Suppressor macrophage treated with lipopolysaccharide for 4 hours (primary cell): ENCODE measurements at places on chromosomes 7 and 10.
A peak's percentile ranks its signal among the peaks of the same experiment; 100 is the strongest.

- no peak for DNase-seq
Measured at GRCh38 chr10:107847620-107848019, 683.1 kb upstream of the SORCS1 start.

DNA sequence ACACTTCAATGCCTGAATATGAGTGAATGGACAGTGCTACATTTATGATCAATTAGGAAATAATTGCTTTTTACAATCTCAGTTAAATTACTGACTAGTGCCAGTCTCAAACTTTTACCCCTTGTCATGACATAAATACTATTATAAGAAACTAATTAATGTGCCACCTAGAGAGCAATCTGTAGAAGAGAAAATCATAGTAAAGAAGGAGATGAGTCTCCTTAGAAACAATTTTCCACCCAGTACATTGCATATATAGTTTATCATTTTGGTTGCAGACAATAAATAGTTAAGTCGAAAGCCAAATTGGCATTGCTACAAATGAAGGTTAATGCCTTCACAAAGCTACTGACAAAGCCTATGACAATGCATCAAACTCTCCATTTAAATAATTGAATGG lies 68.6 kb downstream of the SLC13A1 start:
- no peak for DNase-seq

GRCh38 chr10:124329362-124329761 lies 89.4 kb downstream of the OAT start:
- DNase-seq, result no peak

GRCh38 chr10:115606741-115607140 lies 513.6 kb downstream of the ATRNL1 start:
- DNase-seq, result no peak

- DNase-seq, result peak; percentile 47
Measured at GRCh38 chr7:75950111-75950681, 35.2 kb downstream of the POR start.

DNA sequence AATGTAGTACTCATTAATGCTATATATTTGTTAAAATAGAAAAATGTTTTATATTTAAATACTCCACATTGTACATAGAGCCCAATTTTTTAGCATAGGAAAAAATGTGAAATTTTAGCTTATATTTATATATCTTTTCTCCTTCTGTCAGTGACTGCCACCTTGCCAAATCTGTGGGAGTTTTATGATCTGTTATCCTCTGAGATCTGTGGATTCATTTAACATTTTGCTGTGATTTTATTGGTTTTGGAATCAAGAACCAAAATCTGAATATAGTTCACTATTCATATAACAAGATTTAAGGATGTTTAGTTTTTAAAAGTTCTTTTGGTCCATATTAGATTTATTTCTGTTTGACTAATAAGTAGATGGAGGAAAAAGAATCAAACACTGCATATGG lies 127.9 kb downstream of the PPP1R9A start:
- no peak for DNase-seq

GRCh38 chr10:84039957-84040356 lies 99.4 kb upstream of the GHITM start:
- DNase-seq, result no peak

- DNase-seq, result no peak
Measured at GRCh38 chr10:69826789-69827554, 25.3 kb downstream of the COL13A1 start.

- no peak for DNase-seq
Measured at GRCh38 chr7:5607951-5608656, 173.4 kb downstream of the RNF216 start.

DNA sequence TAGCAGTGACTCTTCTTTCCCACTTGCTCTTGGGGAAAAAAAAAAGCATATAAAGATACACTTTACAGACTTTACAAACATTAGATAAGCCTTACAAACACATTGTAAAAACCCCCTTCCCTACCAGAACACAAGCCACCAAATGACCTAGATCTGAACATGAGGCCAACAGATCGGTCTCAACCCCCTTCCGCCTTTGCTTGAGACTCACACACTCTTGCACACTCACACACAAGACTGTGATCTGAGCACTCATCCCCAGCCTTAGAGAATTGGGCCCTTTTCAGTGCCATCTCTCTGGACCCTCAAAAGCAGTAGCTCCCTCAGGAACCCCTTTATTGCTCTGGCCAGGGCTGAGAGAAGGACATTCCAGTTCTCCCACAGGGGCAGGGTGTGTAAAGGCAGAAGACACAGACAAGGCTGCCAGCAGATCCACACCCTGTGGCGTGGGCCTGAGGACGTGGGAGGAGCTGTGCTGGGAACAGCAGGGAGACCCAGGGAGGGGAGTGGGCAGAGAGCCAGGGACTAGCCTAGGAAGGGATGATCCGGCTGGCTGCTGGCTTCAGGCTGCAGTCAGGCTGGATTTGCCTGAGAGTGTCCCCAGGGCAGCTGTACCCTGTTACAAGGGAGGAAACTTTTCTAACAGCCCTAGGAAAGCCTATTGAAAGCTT lies 206.7 kb downstream of the KIAA1217 start:
- no peak for DNase-seq

DNA sequence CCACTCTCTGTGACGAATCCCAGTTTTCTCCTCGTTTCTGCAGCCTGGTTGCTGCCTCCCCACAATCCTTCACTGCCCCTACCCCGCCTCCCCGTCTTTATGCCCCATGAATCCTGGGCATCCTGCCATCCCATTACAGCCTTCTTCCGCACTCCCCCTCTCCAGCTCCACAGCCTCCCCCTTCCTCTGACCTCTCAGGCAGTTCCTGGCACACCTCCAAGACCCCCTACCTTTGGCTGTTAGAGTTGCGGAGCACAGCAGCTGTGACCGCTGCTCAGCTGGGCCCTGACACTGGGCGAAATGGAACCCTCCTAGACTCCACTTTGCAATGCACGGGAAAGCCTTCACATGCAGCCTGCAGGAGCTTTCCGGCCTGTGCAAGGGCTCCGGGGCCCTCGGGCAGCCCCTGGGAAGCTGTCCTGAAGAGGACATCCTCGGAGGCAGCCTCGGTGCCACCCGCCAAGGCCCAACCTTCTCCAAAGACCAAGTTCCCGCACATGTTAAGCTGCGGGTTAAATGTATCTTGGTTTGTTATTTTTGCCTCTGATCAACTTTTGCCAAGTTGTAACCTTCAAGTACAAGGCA lies 400.7 kb upstream of the MKI67 start:
- DNase-seq, result no peak

DNA sequence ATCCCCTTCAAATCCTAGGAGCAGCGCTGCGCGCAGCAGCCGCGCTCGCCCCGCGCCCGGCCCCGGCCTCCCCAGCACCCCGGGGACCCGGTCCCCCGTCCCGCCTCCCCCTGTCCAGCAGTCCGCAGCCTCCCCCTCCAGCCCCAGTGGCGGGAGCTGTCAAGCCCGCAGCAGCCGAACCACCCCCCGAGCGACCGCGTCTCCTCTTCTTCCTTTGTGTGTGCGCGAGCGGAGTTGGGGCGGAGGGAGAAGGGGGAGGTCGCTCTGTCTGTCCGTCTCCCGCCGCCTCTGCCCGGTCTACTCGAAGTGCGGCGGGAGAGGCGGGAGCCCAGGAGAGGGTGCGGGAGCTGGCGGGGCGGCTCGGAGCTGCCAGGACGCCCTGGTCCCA lies 375 bp upstream of the CHN2 start:
- no peak for DNase-seq

DNA sequence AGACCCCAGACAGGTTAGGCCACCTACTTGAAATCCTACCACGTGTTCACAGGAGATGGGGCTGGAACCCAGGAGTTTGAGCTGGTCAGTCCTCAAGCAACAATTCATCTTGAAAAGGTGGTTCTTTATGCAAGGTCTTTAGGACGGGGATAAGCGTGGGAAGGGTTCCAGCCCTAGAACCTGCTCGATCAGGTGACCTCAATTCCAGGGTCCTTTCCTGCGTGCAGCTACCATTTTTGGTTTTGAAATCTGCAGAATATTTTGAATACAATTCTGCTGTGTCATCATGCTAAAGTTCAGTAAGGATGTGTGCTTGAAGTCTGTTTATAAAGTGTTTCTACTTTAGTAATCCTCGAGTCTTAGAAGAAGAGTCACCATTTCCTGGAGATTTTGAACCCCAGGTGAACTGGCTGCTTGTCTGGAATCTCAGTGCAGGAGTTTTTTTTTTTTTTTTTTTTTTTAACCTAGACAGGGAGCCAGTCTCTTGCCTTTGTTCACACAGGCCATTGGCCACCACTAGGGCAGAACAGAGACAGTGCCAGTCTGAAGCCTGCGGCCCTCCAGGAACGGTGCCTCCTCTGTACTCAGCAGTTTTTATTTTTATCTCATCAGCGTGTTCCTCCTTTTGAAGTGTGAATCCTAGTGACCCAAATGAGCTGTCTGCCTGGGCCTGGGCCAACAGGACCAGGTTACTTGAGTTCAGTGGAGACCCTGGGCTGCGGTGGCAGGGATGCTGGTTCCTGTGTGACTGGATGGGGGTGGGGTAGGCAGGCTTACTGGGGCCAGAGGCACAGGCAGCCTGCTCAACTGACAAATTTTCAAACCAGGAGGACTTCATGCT lies 54.6 kb downstream of the EEPD1 start:
- peak; percentile 45 for DNase-seq

DNA sequence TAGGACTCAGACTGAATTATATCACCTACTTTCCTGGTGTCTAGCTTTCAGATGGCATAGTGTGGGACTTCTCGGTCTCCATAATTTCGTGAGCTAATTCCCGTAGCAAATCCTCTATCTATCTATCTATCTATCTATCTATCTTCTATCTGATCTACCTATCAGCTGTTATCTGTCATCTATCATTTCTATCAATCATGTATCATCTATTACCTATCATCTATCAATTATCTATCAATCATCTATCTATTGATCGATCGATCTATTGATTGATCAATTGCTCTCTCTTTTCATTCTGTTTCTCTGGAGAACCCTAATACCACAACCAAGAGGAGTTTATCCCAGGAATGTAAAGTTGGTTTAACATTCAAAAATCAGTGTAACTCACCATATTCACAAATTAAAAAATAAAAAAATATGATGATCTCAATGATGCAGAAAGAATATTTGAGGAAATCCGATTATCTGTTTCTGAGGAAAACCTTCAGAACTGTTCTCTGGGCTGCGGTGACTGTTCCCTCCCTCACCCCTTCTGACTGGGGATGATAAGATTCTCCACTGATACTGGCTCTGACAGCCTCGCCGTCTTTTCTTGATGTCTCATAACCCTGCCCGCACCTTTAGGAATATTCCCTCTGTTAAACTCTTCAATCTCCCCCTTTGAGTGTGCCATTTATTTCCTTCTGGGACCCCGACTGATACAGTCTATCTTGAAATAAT lies 147.7 kb downstream of the ACTR3B start:
- no peak for DNase-seq

DNA sequence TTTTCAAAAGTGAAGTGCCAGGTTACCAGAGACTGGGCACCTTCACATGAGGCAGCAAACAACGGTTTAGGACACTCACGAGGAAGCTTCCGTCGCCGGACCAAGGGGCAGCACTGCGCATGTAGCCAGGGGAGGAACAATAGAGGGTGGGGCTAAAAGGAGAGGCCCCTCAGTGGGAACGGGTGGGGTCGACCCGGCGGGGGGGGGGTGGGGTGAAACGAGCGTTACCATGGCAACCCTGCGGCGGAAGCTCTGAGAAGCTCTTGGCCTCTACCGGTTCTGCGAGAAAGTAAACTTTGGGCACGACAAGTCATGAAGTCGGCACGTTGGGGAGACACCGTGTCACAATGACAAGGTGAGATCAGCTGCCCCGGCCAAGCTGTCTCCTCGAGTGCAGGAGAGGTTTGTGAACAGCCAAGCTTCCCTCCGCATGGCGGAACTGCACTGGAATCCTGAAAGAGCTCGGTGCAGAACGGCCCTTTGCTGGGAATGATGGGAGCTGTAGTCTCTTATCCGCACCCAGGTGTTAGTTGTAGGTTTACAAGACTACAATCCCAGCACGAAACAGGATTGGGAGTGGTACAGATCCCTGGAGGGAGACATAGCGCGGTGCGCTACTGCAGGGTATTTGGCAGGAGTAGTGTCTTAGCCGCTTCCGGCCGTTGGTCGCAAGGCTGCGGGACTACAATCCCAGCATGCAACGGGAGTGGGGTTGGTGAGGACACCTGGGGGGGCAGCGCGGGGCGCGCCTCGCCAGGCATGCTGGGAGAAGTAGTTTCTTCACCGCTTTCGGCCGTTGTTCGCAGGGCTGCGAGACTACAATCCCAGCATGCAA lies 72.8 kb upstream of the ZNF722 start:
- peak; percentile 88 for DNase-seq

DNA sequence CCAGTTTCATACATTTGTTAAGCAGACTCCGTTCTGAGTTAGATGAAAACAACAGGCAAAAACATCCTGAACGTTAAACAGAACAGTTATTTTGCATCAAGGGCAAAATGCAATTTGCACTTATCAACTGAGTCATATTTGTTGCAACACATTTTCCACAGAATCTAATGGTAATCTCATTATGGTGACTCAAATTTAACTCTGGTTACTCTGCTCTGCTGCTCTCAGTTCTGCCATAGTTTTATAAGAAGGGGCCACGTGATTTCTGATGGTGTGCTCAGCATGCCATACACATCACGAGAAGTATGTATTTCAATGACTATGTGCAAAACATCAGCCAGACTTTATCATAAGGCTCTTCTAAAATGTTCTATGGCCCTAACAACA lies 148.8 kb downstream of the CHCHD3 start:
- DNase-seq, result peak; percentile 68

- DNase-seq, result no peak
Measured at GRCh38 chr10:78952030-78952429, 116.7 kb upstream of the ZMIZ1 start.

- DNase-seq, result peak; percentile 26
Measured at GRCh38 chr10:24382596-24382978, 173.6 kb downstream of the KIAA1217 start.

DNA sequence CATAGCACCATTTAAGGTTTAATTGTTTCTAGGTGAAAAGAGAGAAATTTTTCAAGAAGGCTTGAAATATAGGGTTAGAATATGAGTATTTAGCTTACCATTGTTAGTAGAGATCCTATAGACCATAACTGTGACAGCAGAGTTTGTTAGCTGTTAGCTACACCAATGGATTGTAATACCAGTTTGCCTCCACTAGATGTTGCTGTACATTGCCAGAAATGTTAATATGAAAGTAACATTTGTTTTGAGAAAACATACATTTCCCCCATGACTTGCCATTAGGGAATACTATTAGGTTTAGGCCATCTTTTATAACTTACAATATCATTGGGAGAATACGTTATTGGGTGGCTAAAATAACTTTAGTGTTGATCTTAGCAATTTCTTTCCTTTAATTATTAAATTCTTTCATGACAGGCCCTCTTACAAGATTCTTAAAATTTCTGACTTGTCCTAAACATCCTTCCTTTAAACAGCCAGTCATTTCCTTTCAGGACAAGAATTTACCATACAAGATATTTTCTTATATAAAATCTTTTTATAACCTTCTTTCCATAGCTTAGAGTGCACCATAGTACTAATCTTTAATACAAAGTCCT lies 39.5 kb downstream of the ZNF117 start:
- peak; percentile 60 for DNase-seq

GRCh38 chr10:34864149-34865067 lies 49.3 kb upstream of the PARD3 start:
- no peak for DNase-seq

GRCh38 chr10:104268405-104268712 lies 625 bp upstream of the GSTO2 start:
- DNase-seq, result peak; percentile 19

- no peak for DNase-seq
Measured at GRCh38 chr10:29703271-29703670, 68.5 kb upstream of the SVIL start.

GRCh38 chr10:124650820-124651401 lies 93.3 kb downstream of the FAM53B start:
- no peak for DNase-seq

GRCh38 chr7:7263297-7264230 lies 81.2 kb downstream of the C1GALT1 start:
- no peak for DNase-seq

GRCh38 chr7:131072505-131073091 lies 255.1 kb upstream of the MKLN1 start:
- DNase-seq, result peak; percentile 29
